ENCODE measurements at places on chromosomes 1 and 21.

DNA sequence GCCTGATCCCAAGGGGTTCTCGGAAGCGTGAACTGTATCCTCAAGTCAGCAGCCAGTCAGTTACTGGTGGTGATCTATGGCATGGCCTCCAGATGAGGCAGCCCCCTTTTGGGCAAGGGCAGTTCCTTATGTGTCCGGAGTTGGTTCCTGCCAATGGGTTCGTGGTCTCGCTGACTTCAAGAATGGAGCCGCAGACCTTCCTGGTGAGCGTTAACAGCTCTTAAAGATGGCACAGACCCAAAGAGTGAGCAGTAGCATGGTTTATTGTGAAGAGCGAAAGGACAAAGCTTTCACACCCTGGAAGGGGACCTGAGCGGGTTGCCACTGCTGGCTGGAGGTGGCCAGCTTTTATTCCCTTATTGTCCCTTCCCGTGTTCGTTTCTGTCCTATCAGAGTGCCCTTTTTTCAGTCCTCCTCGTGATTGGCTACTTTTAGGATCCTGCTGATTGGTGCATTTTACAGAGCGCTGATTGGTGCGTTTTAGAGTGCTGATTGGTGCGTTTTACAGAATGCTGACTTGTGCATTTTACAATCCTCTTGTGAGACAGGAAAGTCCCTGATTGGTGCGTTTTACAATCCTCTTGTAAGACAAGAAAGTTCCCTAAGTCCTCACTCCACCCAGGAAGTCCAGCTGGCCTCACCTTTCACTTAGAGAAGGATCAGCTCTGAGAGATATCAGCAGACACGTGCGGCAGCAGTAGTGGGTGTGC is 8.9 kb upstream of the IL10RB start:
- DNase-seq, result no peak

DNA sequence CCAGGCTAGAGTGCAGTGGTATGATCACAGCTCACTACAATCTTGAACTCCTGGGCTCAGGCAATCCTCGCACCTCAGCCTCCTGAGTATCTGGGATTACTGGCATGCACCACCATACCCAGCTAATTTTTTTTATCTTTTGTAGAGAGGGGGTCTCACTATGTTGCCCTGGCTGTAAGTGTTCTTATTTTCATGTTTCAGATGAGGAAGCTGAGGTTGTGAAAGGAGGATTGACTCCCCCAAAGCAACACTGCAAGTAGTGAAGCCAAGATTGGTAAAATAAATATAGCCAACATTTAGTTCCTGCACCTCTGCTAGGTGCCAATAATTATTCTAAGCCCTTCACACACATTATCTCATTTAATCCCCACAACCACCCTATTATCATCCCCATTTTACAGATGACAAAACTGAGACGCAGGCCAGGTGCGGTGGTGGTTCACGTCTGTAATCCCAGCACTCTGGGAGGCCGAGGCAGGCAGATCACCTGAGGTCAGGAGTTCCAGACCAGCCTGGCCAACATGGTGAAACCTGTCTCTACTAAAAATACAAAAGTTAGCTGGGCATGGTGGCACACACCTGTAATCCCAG is 2.1 kb downstream of the PMVK start:
- no peak for DNase-seq

- no peak for DNase-seq
These were observed 368.6 kb downstream of the PTPRC start for GRCh38 chr1:199007423-199007822.

GRCh38 chr1:13754510-13755103 is 54.6 kb downstream of the PRDM2 start:
- DNase-seq, result no peak

DNA sequence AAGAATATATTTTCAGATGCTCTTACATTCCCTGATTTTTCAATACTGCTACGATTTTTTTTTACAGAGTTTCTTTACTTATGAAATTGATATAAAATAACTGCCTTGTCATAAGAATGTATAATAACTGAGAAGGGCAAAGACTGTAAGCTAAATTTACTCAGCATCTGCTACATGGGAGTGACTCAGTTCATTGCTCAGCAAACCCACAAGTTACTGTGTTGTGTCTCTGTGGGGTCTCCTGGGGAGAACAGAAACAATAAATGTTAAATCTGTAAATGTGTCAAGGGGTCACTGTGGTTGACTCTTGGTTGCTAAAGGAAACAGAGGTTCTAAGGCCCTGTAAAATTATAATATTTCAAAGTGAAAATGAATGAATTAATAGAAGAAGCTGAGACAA is 210.3 kb upstream of the CACYBP start:
- DNase-seq, result no peak

GRCh38 chr1:246072456-246072955 is 434.6 kb downstream of the SMYD3 start:
- no peak for DNase-seq

GRCh38 chr21:36209626-36210171 is 53.1 kb downstream of the DOP1B start:
- peak; percentile 48 for DNase-seq

DNA sequence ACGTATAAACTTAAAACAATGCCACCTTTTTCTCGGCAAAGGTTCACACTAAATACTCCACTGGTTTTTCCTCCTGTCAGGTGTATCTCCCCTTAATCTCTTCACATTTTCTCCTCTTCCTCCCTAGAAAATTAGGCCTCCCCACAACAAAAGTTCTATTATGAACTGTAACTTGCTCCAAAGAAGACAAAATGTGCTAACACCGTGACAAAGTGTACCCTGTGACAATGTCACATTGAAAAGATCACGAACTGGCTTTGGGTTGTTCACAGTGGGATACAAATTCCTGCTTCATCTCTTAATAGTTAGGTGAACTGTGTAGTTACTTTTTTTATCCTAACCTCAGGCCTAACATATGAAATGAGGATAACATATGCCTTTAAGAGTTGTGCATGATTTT is 6.0 kb downstream of the NUCKS1 start:
- DNase-seq, result no peak
